ENCODE measurements at places on chromosomes 16 and 17.

DNA sequence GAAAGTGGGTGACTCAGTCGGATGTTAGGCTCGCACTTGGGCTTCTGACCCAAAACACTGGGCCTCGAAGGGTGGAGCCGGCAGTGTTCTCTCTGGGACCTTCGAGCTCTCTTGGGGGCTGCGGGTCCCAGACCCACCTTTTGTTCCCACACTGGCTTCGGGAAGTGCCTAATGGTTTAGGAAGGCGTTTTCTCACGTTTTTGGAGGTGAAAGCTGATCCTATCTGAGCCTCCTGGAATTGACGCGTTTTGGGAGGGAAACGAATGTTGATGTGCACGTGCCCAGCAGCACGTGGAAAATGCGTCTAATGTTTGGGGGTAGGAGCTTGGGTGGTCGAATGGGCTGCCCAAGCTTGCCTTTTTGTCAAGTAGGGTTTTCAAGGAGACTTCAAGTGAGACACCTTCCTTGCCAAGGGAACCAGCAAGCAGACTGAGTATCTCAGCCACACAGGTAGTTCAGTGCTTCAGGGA lies 666 bp downstream of the HGS start:
- no peak for DNase-seq

- DNase-seq = peak; percentile 68
Observed at GRCh38 chr16:23847948-23848347, 12.2 kb downstream of the PRKCB start.

DNA sequence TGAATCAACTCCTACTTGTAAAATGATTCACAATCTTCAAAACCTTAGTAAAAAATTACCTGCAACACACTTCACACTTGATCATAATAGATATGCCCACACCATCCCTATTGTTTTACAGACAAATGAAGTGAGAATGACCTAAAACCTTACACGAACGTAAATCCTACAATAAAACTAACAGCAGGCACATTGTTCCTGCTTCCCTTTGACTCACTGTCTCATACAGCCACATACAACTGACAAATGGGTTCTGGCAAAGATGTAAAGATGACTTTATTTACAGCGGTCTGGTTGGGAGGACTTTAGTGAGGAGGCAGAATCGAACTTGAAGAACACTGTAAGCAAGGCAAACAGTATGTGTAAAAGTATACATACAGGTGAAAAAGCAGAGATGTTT lies 188.7 kb downstream of the MYO1D start:
- no peak for DNase-seq

GRCh38 chr16:13779676-13780075 lies 140.3 kb upstream of the ERCC4 start:
- DNase-seq = no peak

DNA sequence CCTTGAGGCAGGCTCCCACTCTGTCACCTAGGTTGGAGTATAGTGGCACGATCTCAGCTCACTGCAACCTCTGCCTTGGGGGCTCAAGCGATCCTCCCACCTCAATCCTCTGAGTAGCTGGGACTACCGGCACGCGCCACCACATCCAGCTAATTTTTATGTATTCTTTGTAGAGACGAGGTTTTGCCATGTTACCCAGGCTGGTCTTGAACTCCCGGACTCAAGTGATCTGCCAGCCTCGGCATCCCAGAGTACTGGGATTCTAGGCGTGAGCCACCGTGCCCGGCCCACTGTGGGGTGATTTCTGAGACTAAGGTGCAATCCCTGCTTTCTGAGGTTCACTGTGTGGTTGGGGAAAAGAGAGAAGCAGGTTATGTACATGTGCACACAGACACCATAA lies 12.0 kb upstream of the SLC12A3 start:
- DNase-seq = no peak

- no peak for DNase-seq
Observed at GRCh38 chr17:3030096-3030495, 33.3 kb downstream of the OR1D5 start.

DNA sequence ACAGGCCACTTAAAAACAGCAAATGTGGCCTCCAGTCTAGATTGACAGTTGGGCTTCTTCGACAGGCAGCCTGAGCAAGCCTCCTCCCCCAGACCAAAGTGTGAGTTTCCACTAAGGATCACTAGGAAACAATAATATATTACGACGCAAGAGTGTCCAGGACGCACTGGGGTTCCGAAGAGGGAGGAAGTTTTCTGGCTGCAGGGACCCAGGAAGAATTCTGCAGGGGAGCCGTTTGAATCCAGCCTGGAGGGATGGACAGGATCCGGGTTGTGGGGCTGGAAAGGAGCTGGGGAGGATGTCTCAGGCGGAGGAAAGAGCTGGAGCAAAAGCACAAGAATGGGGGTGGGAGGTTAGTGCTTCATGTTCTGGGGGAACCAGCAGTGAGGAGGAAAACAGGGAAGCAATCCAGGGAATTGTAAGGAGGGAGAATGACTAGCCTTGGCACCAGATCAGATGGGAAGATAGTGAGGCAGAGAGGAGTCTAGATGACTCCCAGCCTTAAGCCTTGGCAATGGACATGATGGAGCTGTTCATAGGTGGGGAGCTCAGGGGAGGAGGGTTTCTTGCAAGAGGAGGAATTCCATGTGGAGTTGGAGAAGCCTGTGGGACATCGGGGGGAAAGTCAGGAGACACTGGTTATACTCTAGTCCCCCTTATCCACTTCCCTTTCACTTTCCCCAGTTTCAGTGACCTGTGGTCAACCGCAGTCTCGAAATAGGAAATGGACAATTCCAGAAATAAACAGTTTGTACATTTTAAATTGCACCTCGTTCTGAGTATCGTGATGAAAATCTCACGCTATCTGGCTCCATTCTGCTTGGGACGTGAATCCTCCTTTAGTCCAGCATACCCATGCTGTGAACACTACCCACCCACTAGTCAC lies 26.6 kb downstream of the NGFR start:
- DNase-seq = no peak

DNA sequence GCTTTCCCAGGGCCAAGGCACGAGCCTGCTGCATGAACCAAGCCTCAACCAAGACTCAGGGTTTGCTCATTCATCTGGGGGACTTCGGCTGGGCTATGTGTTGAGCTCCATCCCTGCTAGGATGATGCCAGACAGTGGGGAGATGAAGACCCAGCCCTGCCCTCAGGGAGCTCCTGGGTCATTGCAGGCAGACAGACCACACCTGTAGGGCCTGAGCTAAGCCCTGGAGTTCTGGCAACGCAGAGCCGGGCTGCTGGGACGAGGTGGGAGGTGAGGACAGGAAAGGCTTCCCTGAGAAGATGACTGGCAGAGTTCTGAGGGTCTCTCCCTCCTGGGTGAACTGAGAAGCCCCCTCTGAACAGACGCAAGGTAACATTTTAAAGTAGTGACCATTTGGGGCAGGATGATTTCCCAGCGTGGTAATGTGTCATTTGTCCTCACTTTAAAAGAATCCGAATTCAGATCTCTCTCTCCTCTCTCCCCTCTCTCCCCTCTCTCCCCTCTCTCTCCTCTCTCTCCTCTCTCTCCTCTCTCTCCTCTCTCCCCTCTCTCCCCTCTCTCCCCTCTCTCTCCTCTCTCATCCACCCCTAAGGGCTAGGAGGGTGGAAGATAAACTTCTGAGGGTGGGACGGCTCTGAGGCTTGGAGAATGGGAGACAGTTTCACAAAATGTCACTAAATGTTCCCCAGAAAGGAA lies 98.4 kb downstream of the MGAT5B start:
- no peak for DNase-seq

DNA sequence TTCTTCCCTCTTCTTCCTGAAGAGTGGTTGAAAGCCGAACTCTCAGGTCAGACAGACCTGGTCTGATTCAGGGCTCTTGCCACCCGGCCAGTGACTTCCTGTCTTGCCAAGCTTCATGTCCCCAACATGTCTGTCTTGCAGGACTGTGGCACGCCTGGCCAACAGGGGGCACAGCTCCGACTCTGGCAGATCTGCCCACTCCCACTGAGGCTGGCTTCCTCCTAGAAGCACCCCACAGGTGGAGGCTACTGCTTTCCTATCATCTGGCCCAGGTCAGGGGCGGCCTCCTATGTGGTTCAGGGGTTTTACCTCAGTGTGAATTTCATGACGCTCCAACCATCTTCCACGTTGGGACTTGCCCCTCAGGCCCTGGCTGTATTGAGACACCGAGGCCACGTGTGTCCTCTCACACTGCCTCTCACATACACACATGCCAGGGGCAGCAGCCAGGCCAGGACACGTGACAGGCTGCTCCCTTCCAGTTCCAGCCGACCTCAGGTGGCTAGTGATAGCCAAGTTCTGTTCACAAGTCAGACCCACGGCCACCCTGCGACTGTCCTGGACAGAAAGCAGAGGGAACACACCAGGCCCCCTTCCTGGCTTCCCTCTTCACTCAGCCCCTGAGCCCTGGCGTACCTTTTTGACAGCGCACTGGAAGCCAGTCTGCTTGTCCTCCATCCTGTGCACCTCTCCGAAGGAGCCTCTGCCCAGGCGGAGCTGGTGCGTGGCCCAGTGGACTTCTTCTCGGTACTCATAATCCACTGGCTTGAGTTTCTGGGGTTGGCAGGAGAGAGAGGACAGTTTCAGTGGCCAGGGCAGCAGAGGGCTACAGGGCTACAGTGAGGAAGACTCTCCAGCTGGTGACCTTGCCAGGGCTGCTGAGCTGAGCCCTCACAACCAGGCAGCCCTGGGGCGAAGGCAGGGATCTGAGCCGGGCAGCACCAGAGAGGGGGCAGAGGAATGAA lies 22.6 kb upstream of the SPATA32 start:
- DNase-seq = no peak

DNA sequence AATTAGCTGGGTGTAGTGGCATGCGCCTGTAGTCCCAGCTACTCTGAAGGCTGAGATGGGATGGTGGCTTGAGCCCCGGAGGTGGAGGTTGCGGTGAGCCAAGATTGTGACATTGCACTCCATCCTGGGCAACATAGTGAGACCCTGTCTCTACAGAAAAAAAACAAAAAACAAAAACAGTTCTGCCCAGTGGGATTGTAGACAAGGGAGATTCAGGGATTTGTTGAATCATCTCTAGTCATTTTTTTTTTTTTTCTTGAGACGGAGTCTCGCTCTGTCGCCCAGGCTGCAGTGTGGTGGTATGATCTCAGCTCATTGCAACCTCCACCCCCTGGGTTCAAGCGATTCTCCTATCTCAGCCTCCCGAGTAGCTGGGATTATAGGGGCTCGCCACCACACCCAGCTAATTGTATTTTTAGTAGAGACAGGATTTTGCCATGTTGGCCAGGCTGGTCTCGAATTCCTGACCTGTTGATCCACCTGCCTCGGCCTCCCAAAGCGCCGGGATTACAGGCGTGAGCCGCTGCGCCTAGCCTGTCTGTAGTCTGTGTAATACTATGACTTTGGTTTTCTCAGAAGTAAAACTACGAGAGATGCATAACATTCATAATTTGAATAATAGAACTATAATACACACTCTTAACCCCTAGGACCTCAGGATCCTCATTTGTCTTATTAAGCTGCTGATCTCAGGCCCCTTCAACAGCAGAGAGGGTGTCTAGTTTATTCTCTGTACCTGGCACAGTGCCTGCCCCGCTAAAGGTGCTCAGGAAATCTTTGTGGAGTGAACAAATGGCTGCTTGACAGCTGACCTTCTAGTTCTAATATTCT lies 1.4 kb downstream of the TEN1 start:
- no peak for DNase-seq

DNA sequence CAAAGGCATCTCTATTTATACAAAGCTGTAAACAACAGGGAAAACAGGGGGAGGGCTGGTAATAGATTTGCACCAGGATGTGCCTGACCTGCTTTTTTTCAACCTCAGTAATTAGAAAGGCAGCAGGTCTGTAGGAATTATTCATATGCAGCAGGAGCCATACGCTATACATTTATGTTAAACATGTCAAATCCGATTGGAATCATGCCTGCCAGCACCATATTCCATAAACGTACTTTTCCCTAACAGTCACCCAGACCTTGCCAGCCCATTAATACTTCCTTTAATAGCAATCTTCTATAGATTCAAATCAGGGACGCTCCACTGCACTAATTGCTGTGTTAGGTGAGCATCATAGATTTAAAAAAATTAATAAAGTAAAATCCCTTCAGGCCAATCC lies 223.9 kb downstream of the ZFHX3 start:
- no peak for DNase-seq

GRCh38 chr16:68086860-68087268 lies 1.7 kb downstream of the NFATC3 start:
- DNase-seq = no peak

- no peak for DNase-seq
Observed at GRCh38 chr16:10681310-10682308, 13.1 kb downstream of the TEKT5 start.

DNA sequence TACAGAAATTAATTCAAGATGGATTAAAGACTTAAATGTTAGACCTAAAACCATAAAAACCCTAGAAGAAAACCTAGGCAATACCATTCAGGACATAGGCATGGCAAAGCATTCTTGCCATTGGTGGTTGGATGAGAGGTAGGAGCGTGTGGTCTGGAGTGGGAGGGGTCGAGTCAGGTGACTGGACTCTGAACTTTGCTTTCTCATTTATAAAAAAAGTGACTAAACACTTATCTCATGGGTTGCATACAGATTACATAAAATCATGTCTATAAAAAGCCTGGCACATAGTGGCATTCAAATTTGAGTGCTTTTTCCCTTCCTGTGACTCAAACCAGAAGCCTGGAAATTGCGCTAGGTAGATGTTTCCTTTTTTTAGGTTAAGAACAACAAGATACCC lies 159.7 kb upstream of the SHISA6 start:
- DNase-seq = no peak

- no peak for DNase-seq
Observed at GRCh38 chr16:51048544-51048943, 102.5 kb downstream of the SALL1 start.

DNA sequence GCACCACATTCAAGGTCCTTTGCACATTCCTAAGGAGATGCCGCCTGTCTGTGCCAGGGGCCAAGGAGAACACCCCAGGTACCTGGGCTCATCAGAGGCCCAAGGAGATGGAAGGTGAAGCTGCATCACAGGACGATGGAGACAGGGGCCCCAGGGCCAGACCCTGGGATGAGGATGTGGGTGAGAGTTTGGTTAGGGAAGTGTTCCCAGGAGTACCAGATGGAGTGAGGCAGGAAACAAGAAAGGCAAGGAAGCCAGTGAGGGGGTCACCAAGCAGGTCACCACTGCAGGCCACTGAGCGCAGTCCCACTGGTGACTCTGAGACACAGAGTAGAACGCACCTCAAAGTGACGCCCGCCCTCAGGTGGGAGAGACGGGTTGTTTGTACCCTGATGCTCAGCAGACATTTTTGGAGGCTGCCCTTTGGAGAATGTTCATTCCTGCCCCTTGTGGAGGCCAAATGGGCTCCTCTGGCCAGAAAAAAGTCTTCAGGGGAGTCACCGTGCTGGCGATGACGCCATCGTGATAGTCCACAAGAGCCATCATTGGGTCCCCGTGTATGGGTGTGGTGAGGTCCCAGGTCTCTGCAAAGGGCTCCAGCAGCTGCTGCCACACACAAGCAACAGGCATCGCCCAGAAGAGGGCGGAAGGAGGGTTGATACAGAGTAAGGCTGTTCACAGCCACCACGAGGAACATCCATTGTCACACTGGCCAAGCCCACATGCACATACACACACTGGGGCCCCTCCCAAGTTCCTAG lies 57.5 kb downstream of the BEAN1 start:
- no peak for DNase-seq

- no peak for DNase-seq
Observed at GRCh38 chr17:42678951-42679491, 2.2 kb upstream of the PLEKHH3 start.

All from CD8-positive, alpha-beta memory T cell (primary cell).